Activated T-cell treated with anti-CD3 and anti-CD28 coated beads, Interleukin-2, amount 50 U/mL, for 72 hours (primary cell): ENCODE measurements at places on chromosomes 5 and 9. TPM values are rescaled to one million over a fixed set of nuclear protein-coding genes. Genes with fewer than 3 reads are reported as not detected.

C9orf43 gene
- total RNA-seq = 1.1 TPM

GRCh38 chr5:160961761-160962160, 109.8 kb upstream of the ATP10B start:
- DNase-seq = no peak
- no peaks in the 10 kb centered on the region for H3K36me3 ChIP-seq
- H3K4me3 ChIP-seq = no peak overlapping the region
- H3K27me3 ChIP-seq = peaks cover 10% of the 10 kb centered on the region
- H3K4me1 ChIP-seq = no peaks in the 10 kb centered on the region

DNA sequence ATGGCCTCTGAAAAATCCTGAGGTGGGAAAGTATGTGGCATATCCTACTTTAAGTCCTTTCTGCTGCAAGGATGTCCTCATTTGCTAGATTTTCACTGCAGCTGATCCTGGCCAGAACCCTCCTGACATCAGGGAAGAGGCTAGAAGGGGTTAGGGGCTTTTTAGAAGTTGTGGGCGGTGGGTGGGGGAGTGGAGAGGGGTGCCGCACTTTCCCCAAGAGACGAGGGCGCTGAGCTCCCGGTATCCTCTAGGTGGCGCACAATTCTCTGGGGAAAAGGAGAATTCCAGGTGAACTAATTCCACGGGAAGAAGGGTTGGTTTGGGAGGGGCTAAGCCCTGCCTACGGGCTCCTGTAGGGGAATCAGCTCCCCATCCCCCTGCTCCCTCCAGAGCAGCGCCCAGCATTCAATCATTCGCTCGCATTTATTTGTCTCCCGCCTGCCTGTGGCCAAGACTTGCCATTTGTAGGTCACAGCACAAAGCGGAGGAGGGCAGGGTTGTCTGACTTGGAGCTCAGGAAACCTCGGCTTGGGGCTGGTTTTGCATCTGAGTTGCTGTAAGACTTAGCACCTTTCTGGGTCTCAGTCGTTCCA, 42.9 kb upstream of the HAND1 start:
- H3K4me3 ChIP-seq = no peak overlapping the region
- H3K27me3 ChIP-seq = peaks cover 53% of the 10 kb centered on the region
- H3K27ac ChIP-seq = no peak overlapping the region
- H3K36me3 ChIP-seq = no peaks in the 10 kb centered on the region
- DNase-seq = no peak

DNA sequence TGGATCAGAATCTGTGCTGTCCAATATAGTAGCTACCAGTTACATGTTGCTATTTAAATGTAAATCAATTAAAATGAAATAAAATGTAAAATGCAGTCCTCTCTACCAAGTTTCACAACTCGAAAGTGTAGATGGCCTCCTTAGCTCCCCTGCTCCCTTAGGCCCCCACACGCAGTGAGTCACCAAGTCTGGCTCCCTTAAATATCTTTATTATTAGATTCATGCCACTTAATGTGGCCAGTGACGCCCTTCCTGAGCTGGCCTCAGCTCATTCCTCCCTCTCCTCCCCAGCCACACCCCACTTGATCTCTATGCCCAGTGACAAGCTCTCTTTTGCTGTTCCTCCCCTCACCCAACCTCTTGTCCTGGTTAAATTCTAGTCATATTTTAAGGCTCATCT, 88.4 kb upstream of the DNAH5 start:
- H3K36me3 ChIP-seq = no peaks in the 10 kb centered on the region
- DNase-seq = no peak
- peaks cover 22% of the 10 kb centered on the region for H3K27me3 ChIP-seq
- no peaks in the 10 kb centered on the region for H3K4me1 ChIP-seq

PCA3 gene
- not detected for total RNA-seq

DNA sequence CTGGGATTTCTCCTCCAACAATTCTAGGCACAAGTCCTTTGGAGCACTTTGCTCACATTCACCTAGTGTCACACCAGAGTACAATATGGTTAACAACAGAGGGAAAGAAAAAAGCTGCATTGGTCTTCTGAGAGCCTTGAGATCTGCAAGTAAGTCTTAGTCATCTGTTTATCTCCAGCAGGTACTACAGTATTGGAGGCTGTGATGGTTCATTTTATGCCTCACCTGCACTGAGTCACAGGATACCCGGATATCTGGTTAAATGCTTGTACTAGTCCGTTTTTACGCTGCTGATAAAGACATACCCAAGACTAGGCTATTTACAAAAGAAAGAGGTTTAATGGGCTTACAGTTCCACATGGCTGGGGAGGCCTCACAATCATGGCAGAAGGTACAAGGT, 525.0 kb downstream of the NR2F1-AS1 start:
- no peak for DNase-seq
- no peaks in the 10 kb centered on the region for H3K27me3 ChIP-seq
- H3K4me1 ChIP-seq = no peaks in the 10 kb centered on the region
- H3K4me3 ChIP-seq = no peak overlapping the region

SMIM3 gene
- total RNA-seq = 24.7 TPM

DNA sequence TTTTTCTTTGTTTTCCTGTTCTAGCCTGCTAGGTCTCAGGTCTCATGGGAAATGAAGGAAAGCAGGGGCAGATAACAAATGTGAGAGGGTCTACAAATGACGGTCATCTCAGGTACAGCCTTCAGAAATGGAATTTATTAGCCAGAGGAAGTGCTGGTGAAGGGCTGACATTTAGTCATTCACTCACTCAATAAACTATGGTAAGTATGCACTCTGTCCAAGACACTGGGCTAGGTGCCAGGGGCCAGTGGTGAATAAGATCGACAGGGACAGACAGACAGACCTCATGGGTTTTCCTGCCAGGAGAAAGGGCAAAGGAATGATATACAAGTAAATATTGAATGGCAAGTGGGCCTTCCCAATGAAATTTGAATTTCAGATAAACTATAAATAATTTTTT, 6.3 kb downstream of the PDE6A start:
- H3K27me3 ChIP-seq = peaks cover 36% of the 10 kb centered on the region
- DNase-seq = no peak
- no peak overlapping the region for H3K4me3 ChIP-seq
- peak overlapping the region; percentile 16 for H3K27ac ChIP-seq
- no peaks in the 10 kb centered on the region for H3K36me3 ChIP-seq
- peaks cover 18% of the 10 kb centered on the region for H3K4me1 ChIP-seq

- peaks cover 5% of the 10 kb centered on the region for H3K36me3 ChIP-seq
- H3K4me1 ChIP-seq = no peaks in the 10 kb centered on the region
- no peaks in the 10 kb centered on the region for H3K27me3 ChIP-seq
- DNase-seq = no peak
Observed at GRCh38 chr5:98872674-98873073, 56.1 kb downstream of the CHD1 start.

DNA sequence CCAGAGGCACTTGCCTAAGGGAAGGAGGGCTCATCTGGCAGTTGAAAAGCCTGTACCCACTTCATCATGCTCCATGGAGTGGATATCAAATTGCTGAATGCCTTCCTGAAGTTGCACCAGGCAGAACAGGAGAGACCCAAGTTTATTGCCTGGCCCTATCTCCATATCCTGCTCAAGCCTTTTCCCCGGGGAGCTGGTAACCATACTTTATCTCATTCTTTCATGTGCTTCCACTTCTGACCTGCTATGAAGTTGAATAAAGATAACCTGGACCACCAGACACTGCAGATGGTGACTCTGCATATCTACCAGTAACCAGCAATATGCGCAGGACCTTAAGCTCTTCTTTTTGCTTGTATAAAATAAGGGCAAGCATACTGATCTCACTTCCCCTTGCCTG, 1397.5 kb upstream of the CDH6 start:
- H3K27me3 ChIP-seq = no peaks in the 10 kb centered on the region
- DNase-seq = no peak
- peaks cover under 1% of the 10 kb centered on the region for H3K36me3 ChIP-seq
- H3K4me3 ChIP-seq = no peak overlapping the region
- H3K27ac ChIP-seq = no peak overlapping the region
- H3K4me1 ChIP-seq = no peaks in the 10 kb centered on the region

TMC1 gene
- total RNA-seq = not detected

DNA sequence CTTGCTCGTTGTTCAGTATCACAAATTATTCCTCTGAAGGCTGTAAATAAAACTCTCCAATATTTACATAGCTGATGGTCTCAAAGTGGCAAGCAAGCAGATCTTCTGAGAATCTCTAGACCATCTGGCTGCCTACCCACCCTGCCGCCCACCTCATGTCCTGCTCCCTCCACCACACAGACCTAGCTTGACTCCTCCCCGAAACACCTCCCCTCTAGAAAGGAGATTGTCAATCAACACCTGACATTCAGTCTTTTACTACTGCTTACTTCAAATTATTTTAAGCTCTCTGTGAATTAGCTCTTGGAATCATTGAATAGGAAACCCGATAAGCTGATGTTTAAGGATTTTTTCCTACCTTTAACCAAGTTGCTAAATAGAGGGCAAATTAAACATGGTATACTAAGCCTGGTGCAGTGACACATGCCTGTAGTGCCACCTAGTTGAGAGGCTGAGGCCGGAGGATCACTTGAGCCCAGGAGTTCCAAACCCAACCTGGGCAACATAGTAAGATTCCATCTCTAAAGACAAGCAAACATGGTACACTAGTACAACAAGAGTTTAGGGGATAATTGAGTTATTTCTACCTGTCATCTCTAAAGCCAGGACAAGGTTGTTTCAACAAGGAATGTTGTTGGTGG, 10.9 kb upstream of the SOWAHA start:
- DNase-seq = no peak
- peaks cover 71% of the 10 kb centered on the region for H3K27me3 ChIP-seq
- peaks cover under 1% of the 10 kb centered on the region for H3K4me1 ChIP-seq
- no peak overlapping the region for H3K27ac ChIP-seq
- peaks cover 3% of the 10 kb centered on the region for H3K36me3 ChIP-seq
